Right atrium auricular region (tissue), 2 donors: ENCODE measurements at places on chromosomes 4 and X. TPM values are rescaled to one million over a fixed set of nuclear protein-coding genes. Genes with fewer than 3 reads are reported as not detected.

Gene KLHL2
- total RNA-seq, result 7.6 TPM

DNA sequence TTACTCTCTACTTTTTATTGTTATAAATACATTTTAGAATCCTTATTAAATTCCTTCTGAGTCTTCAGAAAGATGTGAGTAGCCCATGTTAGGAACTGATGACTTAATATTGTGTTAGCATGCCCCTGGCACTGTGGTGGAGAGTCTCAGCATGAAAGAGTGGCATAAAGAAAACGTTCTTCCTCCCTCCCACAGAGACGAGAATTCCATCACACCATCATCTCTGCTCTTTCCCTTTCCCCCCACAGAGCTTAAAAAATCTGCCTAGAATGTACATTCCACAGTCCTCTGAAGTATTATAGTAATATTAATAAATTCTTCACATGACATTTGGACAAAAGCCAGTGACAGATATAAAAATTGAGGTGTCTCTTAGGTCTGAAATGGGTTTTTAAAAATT lies 117.8 kb upstream of the DKK2 start:
- DNase-seq, result no peak

Gene RPA4
- total RNA-seq, result 0.35 TPM

DNA sequence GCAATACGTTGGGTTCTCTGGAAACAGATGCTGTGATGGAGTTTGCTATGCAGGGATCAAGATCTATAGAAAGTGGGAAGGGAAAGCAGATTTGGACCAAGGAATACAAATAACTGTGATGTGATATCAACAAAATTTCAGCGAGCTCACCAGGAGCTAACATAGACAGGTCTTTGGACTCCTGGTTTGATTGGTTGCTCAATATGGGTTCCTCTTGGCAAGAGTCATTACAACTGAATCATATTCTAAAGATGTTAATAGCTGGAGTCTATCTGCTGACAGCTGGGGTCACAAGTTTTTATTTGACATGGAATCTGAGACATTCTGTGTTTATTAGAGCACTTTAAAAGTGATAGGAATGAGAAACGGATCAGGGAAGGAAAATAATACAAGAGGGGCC lies 637.6 kb upstream of the GNPDA2 start:
- no peak for DNase-seq

DNA sequence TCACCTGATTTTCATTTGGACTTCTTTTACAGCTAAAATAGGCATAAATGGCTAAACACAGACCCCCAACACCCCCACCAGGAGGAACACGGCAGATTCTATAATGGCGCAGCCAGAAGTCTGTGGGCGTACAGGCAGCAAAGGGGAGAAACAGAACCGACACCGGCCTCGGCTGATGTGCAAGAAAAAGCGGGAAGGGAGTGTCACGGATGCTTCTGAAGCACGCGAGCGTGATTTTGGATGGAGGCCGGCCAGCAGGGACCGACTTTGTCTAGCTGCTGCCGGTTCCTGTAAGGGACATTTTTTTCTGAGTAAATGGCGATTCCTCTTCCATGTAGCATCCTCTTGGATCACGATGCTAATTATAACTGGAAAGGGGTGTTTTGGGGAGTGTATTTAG lies 24.9 kb upstream of the ETNPPL start:
- DNase-seq, result no peak

GRCh38 chr4:122285285-122285684 lies 93.5 kb upstream of the ADAD1 start:
- DNase-seq, result no peak

GRCh38 chr4:70613306-70614183 lies 15.0 kb upstream of the ENAM start:
- no peak for DNase-seq

DNA sequence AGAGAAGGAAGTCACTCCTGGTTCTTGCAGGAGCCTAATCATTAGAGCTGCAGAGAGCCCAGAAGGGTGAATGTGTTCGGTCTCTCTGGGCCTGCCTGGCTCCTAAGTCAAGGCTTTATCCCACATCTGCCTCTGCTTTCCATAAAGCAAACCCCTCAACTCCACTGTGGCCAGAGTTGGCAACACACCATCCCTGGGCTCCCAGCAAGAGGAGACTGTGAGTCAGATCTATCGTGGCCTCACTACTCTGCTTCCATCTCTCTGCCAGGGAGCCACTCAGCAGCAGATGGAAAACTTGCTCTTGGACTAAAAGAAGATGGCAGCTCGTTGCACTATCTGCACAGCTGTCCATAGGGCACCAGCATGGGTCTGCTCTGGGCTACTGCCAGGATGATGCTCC lies 348.2 kb downstream of the FBXW7 start:
- no peak for DNase-seq

Gene MUC7
- total RNA-seq, result not detected

DNA sequence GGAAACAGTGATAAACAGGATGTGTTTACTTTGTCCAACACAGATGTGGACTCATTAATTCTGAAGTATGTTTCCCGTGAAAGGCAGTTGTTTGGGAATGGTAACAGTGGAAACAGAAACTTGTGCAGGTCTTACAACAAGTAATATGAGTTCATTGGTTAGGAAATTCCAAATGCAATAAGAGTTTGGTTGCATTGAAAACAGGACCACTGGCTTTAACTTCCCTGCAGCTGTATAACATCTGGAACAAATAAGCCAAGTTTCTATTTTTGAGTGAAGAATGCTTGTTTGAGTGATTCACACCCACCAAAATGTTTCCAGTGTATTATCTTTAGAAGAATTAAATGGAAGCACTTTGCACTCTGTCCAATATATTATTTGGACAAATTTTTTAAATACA lies 82.4 kb upstream of the BMP3 start:
- DNase-seq, result no peak

Gene RTL3
- total RNA-seq, result 0.55 TPM

- no peak for DNase-seq
Observed at GRCh38 chr4:153322791-153323190, 21.7 kb upstream of the MND1 start.

DNA sequence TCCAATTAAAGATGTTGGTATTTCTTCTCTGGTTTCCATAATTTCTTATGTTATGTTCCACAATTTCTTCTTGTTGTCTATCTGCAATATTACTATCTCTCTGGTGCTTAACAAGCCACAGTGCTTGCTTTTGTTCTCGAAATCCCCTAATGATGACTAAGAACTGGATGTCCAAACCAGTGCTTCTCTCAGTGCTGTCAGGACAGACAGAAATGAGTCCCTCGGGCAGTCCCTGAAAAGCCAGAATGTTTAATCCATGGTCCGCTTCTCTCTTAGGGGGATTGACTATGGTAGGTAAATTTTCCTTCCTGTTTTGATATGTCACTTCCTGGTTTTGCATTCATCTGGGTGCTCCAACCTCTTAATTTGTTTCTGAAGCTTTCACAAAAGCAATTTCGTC lies 321.6 kb upstream of the PCDH10 start:
- no peak for DNase-seq

Gene NAP1L2
- 8.1 TPM for total RNA-seq

Gene CLTRN
- 0.70 TPM for total RNA-seq

DNA sequence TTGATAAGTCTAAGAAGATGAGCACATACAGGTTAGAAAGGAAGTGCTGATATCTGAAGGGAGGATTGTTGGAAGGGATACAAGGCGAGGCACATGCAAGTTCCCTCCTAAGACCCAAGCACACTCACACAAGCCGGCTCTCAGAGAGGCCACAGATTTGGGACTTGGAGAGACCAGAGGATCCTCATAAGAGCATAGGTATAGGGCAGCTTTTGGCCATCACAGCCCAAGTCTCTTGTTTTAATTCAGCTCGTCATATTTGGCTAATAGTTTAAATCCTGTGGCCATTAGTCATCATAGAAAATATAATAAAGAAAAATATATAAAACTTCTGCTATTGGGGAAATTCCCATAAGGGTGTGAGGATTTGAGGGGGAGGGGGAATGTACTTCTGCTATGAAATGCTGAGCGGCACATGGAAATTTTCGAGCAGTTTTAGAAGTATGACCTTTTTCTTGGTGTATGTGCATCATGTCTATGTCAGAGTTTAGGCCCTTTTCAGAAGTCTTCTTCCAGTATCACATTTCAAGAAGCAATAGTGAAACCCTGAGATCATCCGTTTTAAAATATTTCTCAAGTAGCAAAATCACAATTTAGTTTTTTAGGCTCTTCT lies 97.7 kb downstream of the NFKB1 start:
- DNase-seq, result no peak

- DNase-seq, result no peak
Observed at GRCh38 chrX:53682885-53683555, 3.5 kb downstream of the HUWE1 start.
